ENCODE measurements at places on chromosomes 5 and 9. TPM values are rescaled to one million over a fixed set of nuclear protein-coding genes. Genes with fewer than 3 reads are reported as not detected.
A peak's percentile ranks its signal among the peaks of the same experiment; 100 is the strongest.

- H3K4me3 ChIP-seq: no peak overlapping the region
- DNase-seq: no peak
- H3K27ac ChIP-seq: no peak overlapping the region
- no peaks in the 10 kb centered on the region for H3K27me3 ChIP-seq
These were observed 70.8 kb upstream of the COL5A1 start for GRCh38 chr9:134570711-134571325.

GRCh38 chr5:56639476-56639875 is 175.9 kb upstream of the MAP3K1 start:
- H3K27me3 ChIP-seq: peaks cover 17% of the 10 kb centered on the region
- DNase-seq: no peak
- no peaks in the 10 kb centered on the region for H3K36me3 ChIP-seq
- no peak overlapping the region for H3K27ac ChIP-seq
- H3K4me1 ChIP-seq: no peaks in the 10 kb centered on the region
- H3K4me3 ChIP-seq: no peak overlapping the region

DNA sequence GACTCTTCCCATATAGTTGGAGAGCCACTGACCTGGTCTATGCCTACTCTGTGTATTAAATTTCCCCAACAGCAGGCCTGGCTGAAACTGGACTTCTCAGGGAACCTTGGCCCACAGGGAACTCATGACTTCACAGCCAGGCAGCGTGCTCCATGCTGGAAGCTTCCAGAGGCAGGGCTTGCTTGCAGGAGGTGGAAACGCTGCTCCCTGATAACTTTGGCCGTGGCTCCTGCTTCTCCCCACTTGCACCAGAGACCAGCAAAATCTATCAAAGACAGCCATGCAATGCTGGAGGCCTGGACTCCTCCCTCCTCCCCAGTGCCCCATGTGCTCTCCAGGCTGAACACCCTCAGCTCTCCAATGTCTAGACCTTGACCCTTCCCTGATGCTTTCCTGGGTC is 137.1 kb downstream of the GABBR2 start:
- no peak for DNase-seq
- H3K27me3 ChIP-seq: peaks cover 46% of the 10 kb centered on the region
- H3K27ac ChIP-seq: no peak overlapping the region
- H3K4me3 ChIP-seq: no peak overlapping the region
- peaks cover 17% of the 10 kb centered on the region for H3K4me1 ChIP-seq

GRCh38 chr5:56412601-56413379 is 179.7 kb upstream of the ANKRD55 start:
- H3K4me3 ChIP-seq: no peak overlapping the region
- no peaks in the 10 kb centered on the region for H3K4me1 ChIP-seq
- DNase-seq: peak; percentile 22
- no peaks in the 10 kb centered on the region for H3K27me3 ChIP-seq
- H3K36me3 ChIP-seq: no peaks in the 10 kb centered on the region

- no peak overlapping the region for H3K4me3 ChIP-seq
- H3K27me3 ChIP-seq: no peaks in the 10 kb centered on the region
- H3K4me1 ChIP-seq: no peaks in the 10 kb centered on the region
- H3K27ac ChIP-seq: no peak overlapping the region
- no peak for DNase-seq
These were observed 184.8 kb upstream of the RASEF start for GRCh38 chr9:83247732-83248131.

- H3K4me1 ChIP-seq: peaks cover 49% of the 10 kb centered on the region
- no peak overlapping the region for H3K27ac ChIP-seq
- peak overlapping the region; percentile 86 for H3K4me3 ChIP-seq
- no peaks in the 10 kb centered on the region for H3K27me3 ChIP-seq
- peaks cover 30% of the 10 kb centered on the region for H3K36me3 ChIP-seq
These were observed 2.2 kb downstream of the SPIN1 start for GRCh38 chr9:88390371-88390990.

GRCh38 chr5:24609706-24610105 is 35.1 kb downstream of the CDH10 start:
- H3K4me3 ChIP-seq: no peak overlapping the region
- H3K36me3 ChIP-seq: no peaks in the 10 kb centered on the region
- H3K27ac ChIP-seq: no peak overlapping the region
- DNase-seq: no peak

CD14 gene
- 0.42 TPM for total RNA-seq

TIMD4 gene
- total RNA-seq: 4.0 TPM

DNA sequence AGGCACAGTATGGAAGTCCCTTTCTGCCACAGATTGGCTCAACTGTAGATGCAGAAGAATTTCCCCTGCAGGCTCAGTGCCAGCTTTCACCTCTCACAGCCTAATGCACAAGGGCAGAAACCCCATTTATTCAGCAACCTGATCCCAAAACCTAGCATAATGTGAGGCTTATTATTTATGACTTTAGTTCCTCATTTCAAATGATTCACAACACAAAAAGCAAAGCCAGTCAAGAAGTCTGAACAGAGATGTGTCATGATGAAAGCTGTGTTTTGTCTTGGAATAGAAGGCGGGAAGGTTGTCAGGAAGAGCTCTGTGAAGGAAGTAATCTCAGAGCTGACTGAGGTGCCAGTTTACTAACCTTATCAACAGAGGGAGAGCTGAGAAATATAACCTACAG is 369.7 kb downstream of the LRRC70 start:
- no peak overlapping the region for H3K27ac ChIP-seq
- no peak overlapping the region for H3K4me3 ChIP-seq
- H3K27me3 ChIP-seq: no peaks in the 10 kb centered on the region
- H3K36me3 ChIP-seq: no peaks in the 10 kb centered on the region

GRCh38 chr5:169827769-169828168 is 152.5 kb downstream of the INSYN2B start:
- peaks cover 7% of the 10 kb centered on the region for H3K4me1 ChIP-seq
- no peak overlapping the region for H3K4me3 ChIP-seq
- H3K36me3 ChIP-seq: peaks cover 43% of the 10 kb centered on the region
- no peak overlapping the region for H3K27ac ChIP-seq

- H3K36me3 ChIP-seq: peaks cover 13% of the 10 kb centered on the region
- H3K27ac ChIP-seq: no peak overlapping the region
- H3K4me1 ChIP-seq: peaks cover 19% of the 10 kb centered on the region
- H3K27me3 ChIP-seq: no peaks in the 10 kb centered on the region
- H3K4me3 ChIP-seq: no peak overlapping the region
- DNase-seq: no peak
These were observed 85.9 kb upstream of the PARP8 start for GRCh38 chr5:50580506-50580905.

KIF20A gene
- total RNA-seq: 72.0 TPM

DNA sequence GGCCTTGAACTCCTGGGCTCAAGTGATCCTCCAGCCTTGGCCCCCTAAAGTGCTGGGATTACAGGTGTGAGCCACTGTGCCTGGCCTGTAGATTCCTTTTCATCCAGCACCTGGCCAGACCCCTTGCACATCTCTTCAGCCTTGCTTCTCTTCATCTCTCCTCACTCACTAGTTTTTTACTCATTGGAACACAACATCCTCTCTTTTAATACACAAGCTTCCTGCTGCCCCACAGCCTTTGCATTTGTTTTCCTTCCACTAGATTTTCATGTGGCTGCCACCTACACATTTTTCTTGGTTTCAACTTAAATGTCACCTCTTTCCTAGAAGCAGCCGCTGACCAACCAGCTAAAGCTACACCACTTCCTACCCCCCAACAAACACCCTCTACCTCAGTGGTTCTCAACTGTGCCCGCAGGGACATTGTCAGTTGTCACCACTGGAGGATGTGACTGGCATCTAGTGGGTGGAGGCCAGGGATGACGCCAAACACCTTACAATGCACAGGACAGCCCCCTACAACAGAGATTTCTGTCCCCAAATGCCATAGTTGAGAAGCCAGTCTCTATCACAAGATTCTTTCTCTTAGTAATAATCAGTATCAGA is 33.7 kb downstream of the HAVCR1 start:
- H3K4me1 ChIP-seq: peaks cover 92% of the 10 kb centered on the region
- DNase-seq: peak; percentile 95
- H3K36me3 ChIP-seq: peaks cover 66% of the 10 kb centered on the region
- H3K27ac ChIP-seq: peak overlapping the region; percentile 95
- H3K27me3 ChIP-seq: no peaks in the 10 kb centered on the region
- peak overlapping the region; percentile 12 for H3K4me3 ChIP-seq

DNA sequence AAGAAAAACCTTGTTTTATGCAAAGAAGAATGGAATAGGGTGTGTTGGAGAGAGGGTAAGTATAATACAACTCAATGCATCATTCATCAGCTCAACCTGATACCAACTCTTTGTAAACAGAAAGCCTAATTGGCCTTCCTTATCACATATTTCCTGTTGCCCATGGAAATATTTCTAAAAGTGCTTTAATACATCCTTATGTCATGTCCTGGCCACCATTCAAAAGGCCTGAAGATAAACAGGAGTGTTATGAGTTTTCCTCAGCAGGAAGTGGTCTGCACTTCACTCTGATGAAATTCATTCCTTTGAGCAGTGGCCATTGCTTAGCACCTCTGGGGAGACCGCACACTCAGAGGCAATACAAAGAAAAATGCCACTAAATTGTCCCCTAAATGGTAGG is 511.2 kb downstream of the SEMA5A start:
- H3K36me3 ChIP-seq: no peaks in the 10 kb centered on the region
- H3K27ac ChIP-seq: no peak overlapping the region
- H3K27me3 ChIP-seq: no peaks in the 10 kb centered on the region
- DNase-seq: no peak
- H3K4me1 ChIP-seq: no peaks in the 10 kb centered on the region
- H3K4me3 ChIP-seq: no peak overlapping the region

PTGES2 gene
- 57.7 TPM for total RNA-seq

HAVCR2 gene
- total RNA-seq: 78.7 TPM

CDX1 gene
- total RNA-seq: not detected

UIMC1 gene
- 49.4 TPM for total RNA-seq

DNA sequence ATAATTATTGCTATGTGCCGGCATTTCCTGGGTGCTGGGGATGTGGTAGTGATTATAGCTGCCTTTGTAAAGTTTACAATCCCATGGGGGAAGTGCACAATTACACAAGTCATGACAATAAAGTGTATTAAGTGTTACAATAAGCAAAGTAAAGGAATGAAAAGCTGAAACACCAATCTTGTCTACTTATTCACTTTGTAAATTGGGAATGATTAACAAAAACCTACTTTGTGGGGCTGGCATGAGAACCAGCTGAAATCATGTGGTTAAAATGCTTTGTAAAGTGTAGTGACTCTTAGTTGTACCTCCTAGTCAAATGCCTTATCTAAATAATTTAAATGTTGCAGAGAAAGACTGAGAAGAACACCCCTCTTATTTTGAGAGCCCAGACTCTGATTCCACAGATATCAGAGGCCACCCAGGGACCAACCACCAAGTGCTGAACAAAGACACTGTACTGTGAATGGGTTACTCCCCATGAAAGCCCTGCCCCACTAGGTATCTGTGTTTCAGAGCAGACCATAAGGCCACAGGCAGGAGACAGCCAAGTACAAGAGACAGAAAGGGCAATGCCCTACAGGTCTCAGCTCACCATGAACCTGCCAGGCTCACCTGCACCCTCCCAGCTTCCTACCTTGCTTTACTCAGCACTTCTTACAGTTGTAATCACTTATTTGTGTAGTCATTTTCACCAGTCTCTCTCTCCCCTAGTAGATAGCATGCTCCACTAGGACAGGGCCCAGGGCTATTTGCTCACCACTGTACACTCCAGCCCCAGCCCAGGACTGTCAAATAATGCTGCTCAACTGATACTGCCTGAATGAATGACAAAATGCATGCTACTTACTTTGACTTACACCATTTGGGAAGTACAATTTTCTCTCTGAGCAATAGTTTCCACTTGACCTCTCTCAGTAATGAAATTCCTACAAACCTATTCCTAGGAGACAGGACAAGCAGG is 101.6 kb upstream of the APC start:
- peaks cover 17% of the 10 kb centered on the region for H3K27me3 ChIP-seq
- no peak for DNase-seq
- no peak overlapping the region for H3K27ac ChIP-seq
- no peak overlapping the region for H3K4me3 ChIP-seq

ORM2 gene
- total RNA-seq: not detected

OBP2B gene
- total RNA-seq: not detected

DNA sequence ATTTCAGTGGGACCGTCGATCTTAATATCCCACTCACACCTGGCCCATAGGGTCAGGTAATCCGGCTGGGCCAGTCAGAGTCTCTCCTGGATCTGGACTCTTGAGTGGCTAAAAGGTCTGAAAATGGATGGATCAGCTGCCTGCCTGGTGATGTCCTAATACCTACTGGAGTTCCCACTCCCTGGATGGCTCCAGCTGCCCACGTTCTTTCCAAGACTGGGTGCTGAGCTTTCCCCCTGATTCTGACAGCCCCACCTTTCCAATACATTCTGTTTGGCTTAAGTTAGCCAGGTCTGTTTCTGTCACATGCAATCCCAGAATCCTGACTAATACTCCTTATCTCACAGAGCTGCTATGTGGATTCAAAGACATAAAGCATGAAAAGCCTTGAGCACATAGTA is 10.2 kb downstream of the SH3PXD2B start:
- no peaks in the 10 kb centered on the region for H3K36me3 ChIP-seq
- DNase-seq: no peak
- H3K4me1 ChIP-seq: peaks cover 11% of the 10 kb centered on the region
- H3K27me3 ChIP-seq: peaks cover 17% of the 10 kb centered on the region
- H3K27ac ChIP-seq: no peak overlapping the region

SLIT3 gene
- total RNA-seq: not detected

DNA sequence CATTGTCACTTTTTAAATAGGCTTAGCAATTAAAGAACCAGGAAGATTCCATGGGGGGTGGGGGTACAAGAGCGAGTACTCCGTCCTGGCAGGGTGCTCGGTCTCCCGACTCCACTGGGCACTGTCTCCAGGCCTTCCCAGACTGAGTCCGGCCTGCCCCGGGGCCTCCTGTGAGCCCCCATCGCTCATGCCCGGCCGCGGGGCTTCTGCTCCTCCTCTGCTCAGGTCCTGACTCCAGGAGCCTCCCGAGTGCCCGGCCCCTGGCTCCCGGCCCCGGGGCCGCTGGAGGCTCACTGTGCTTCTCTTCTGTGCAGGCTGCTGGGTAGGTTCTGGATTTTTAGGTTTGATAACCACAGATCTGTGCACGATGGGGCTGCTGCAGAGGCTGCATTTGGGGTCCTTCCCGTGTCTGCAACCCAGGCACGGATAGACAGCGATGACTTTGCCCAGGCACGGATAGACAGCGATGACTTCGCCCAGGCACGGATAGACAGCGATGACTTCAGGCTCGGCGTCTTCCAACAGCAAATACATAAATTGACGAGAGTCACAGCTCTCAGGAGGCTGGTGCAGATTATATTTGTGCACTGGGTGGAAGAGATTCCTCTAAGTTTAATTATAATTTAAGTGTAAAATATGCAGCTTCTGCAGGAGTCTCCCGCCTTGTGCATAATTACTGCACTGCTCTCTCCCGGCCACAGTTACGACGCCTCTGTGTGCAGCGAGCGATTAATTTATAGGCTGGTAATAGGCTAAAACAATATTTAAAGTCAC is 74.8 kb upstream of the RXRA start:
- no peaks in the 10 kb centered on the region for H3K27me3 ChIP-seq
- no peaks in the 10 kb centered on the region for H3K36me3 ChIP-seq
- H3K4me3 ChIP-seq: no peak overlapping the region
- H3K4me1 ChIP-seq: no peaks in the 10 kb centered on the region
- H3K27ac ChIP-seq: no peak overlapping the region
- no peak for DNase-seq

GRCh38 chr5:56359809-56360685 is 126.9 kb upstream of the ANKRD55 start:
- H3K4me3 ChIP-seq: no peak overlapping the region
- no peaks in the 10 kb centered on the region for H3K4me1 ChIP-seq
- no peak for DNase-seq
- peaks cover 2% of the 10 kb centered on the region for H3K27me3 ChIP-seq

- peaks cover 6% of the 10 kb centered on the region for H3K27me3 ChIP-seq
- no peak for DNase-seq
- no peak overlapping the region for H3K27ac ChIP-seq
These were observed 27.2 kb upstream of the ZFR start for GRCh38 chr5:32471784-32472183.

Data from activated CD8-positive, alpha-beta T cell treated with anti-CD3 and anti-CD28 coated beads, Interleukin-2, amount 10 ng/mL, durations not matched to agents 7 days and 5 days (primary cell).